Fibroblast of skin of scalp (primary cell): ENCODE measurements at places on chromosomes 3 and 15.
A peak's percentile ranks its signal among the peaks of the same experiment; 100 is the strongest.

- DNase-seq = peak; percentile 37
Measured at GRCh38 chr15:60679256-60679655, 200.3 kb upstream of the ICE2 start.

GRCh38 chr15:44736181-44736765, at the start of gene TRIM69:
Gene TRIM69, plus strand, starts transcription at chr15:44736528. Its CDS starts 177 bp downstream, at chr15:44736705.
- no peak for DNase-seq

- DNase-seq = no peak
Measured at GRCh38 chr3:122989856-122990575, 37.5 kb downstream of the SEMA5B start.

DNA sequence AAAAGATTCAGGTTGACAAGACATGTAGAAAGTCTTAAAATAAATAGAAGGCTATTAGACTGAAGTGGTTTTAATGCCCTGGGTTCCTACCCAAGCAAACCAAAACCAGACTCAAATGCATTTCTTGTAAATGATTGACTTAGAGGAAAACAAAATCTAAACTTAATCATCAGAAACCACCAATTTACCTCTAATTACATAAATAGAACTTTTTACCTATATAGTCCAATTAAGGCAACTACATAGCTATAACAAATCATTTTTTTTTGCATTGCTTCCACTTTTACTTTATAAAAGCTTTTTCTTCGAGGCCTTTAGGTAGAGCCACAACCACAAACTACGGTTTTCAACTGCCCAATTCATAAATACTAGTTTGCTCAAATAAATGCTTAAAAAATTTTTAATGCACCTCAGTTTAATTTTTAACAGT, 231.3 kb upstream of the ARHGEF26 start:
- DNase-seq = no peak
